Activated T-helper 1 cell treated with anti-CD3 and anti-CD28 coated beads, Interleukin-12 subunit alpha, Interleukin-12 subunit beta, Interleukin-2, Interleukin-4 antibody, amounts not matched to agents 30 ng/mL and 10 ng/mL and 1 ng/mL, durations not matched to agents 14 hours and 24 hours and 36 hours (primary cell): ENCODE measurements at places on chromosomes 7 and 10. TPM values are rescaled to one million over a fixed set of nuclear protein-coding genes. Genes with fewer than 3 reads are reported as not detected.

Gene FAM237B
- total RNA-seq, result not detected in 2 replicates

DNA sequence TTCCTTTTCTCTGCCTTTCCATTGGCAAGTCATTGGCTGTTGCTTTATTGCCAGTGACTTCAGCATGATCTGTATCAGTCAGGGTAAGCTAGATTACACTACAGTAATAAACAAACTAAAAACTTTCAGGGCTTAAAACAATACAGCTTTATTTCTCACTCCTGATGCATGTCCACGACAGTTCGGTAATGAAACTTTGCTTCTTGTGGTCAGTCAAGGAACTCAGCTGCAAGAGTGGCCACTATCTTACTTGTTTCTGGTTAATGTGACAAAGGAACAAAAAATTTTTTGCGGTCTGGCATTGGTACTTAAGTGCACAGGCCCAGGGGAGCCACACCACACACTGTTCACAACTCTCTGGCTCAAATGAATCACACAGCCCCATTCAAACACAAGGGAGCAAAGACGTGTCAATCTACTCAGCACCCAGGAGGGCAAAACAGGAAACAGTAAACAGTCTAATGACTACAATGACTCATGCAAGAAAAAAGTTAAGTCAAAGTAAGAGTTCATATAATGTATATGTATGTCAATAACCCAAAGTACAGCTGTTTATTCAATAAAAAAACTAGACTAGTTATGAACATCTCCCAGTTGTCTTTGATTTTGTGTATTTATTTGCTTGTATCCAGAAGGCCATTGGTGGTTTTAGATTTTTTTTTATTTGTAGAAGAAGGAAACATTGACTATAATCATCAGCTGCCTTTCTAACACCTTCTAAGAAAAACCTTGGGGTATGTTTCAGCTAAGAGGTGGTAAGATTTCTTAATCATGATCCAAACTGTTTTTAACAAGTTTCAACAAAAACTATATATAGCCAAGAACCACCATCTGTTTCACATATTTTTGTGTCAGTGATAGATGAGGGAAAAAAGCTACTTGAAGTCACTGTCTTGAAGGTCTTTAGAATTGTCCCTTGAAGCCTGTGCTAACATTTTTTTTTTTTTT is 134.4 kb upstream of the FAM3C start:
- peak; percentile 72 for DNase-seq

Gene TWNK
- 41.1 and 42.3 TPM in 2 replicates for total RNA-seq

- DNase-seq, result no peak
Measured at GRCh38 chr7:94129443-94130140, 125.4 kb upstream of the BET1 start.

DNA sequence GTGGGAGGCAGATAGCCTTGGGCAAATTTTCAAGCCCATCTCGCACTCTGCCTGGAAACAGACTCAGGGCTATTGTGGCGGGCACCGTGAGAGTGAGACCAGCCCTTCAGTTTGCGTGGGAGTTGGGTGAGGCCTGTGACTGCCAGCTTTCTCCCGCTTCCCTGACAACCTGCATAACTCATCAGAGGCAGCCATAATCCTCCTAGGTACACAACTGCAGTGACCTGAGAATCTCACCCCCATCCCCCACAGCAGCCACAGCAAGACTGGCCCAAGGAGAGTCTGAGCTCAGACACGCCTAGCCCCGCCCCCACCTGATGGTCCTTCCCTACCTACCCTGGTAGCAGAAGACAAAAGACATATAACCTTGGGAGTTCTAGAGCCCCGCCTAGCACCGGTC is 275.4 kb downstream of the GRID1 start:
- DNase-seq, result no peak

DNA sequence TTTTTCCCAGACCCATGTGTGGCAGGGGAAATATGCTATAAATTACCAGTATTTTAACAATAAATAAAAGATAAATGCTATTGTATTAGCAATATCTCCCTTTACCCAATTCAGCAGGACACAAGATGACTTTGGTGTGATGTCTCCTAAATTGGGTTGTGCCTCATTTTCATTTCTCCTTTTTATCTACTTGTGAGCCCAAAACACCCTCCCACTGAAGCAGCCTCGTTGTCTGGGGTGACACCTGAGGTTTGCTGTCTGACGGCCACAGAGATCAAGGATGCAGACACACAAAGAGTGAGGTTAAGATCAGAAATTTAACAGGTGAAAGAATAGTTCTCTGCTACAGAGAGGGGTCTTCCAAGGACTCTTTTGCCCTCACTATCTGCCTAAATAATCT is 27.1 kb upstream of the CC2D2B start:
- DNase-seq, result no peak

GRCh38 chr7:9709216-9709615 is 1264.5 kb upstream of the PHF14 start:
- DNase-seq, result no peak

Gene PON1
- not detected in 2 replicates for total RNA-seq

- no peak for DNase-seq
Measured at GRCh38 chr7:14398526-14398925, 409.1 kb upstream of the ETV1 start.

Gene PTF1A
- total RNA-seq, result not detected in 2 replicates

DNA sequence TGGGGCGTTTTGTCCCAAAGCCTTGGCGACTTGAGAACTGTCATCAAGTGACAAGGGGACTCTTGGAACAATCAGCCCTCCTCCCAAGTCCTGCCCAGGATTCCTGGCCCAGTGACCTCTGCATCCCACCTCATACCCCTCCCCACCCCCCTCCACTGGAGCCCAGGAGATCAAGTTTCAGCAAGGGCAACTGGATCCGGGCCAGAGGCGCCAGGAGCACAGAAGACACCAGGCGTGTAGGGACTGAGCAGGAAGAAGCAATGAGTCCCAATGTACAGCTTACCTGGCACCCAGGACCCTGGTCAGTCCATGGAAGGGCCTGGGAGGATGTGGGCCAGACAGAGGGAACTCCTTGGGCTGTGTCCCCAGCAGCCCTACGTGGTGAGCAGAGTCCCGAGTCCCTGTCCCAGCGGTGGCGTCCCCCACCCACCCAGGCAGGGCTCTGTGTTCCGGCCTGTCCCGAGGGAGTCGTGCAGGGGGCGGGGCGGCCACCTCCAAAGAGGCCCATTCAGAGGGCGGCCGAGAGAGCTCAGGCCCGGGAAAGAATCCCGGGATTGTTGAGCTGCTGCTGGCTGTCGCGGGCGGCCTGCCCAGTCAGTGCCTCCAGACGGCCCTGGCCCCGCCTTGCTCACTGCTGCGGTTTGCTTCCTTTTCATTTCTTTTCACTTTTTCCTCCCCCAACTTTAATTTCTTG is 254.1 kb downstream of the TNS3 start:
- no peak for DNase-seq

DNA sequence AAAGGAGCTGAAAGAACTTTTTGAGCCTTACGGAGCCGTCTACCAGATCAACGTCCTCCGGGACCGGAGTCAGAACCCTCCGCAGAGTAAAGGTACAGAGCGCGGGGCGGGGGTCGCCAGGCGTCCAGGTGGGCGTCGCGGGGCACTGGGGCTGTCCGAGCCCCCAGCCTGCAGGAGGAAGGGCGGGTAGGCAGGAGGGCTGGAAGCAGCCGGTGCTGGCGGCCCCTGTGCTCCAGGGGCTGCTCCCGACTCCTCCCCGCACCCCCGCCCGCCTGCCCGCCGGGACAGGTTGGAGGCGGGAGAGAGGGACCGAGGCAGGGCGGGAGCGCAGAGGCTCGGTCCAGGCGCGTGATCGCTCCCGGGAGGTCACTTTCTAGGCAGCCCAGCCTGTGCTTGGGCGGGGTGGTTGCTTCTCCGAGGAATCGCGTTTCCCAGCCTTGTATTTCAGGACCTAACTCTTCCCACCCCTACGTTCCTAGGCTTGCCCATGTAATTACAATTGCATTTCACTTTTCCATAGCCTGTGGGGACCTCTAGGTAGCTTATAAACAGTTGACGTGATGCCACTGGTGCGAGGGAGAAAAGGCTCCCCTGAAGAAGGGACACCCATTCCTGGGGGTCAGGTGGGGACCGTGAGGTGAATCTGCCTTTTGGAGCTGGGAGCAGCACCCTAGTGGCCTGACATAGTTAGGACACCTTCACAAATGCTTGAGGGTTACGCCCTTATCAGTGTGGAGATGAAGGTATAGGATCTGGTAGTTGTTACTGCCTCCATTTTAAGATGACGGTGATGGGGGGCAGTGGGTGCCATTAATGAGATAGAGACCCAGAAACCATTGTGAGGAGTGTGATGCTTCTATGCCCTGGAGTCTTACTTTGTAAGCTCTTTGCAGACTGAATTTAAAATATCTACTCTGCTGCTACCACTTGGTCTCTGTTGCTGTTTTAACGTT is 148.2 kb downstream of the CELF2 start:
- peak; percentile 70 for DNase-seq

GRCh38 chr7:1027242-1028043 is 16.9 kb upstream of the GPR146 start:
- no peak for DNase-seq

Gene NEUROG3
- not detected in 2 replicates for total RNA-seq

GRCh38 chr7:49791088-49791741 is 17.8 kb downstream of the VWC2 start:
- DNase-seq, result no peak

Gene LRCH4
- total RNA-seq, result 104 and 107 TPM in 2 replicates

GRCh38 chr10:4867520-4868356 is 41.7 kb downstream of the AKR1E2 start:
- DNase-seq, result no peak

DNA sequence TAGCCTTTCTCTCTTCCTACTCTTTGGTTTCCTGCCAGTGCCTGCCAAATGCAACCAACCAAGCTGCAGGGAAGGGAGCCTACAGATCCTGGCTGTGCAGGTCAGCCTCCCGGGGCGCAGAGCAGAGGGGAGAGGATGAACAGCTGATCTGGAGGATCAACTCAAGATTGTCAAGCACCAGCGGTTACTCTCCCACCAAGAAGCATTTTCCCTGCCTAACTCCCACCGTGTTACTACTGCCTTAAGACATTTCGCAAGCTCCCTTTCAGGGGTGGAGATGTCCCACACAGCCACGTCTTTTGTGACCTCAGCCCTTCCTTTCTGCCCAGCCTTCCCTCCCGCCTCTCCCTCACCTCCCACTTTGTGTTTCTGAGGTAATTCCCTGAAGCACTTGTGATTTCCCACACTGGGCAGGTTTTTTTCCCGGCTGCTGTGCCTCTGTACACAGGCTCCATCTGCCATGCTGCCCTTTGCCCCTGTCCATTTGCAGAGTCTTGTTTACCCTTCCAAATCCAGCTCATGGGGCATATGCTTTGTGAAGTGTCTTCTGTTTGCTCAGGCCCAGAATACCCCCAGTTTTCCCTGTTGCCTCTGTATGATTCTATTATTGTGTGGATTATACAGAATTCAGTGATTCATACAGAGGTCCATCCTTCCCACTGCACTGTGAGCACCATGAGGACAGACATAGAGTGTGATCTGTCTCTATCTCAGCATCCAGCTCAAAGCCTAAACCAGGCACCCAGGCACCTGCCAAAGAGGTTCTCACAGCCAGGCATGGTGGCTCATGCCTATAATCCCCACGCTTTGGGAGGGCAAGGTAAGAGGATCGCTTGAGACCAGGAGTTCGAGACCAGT is 40.9 kb upstream of the PAPSS2 start:
- DNase-seq, result no peak

- DNase-seq, result no peak
Measured at GRCh38 chr7:3037259-3037658, 6.4 kb downstream of the CARD11 start.

Gene TMEM178B
- 2.5 and 3.7 TPM in 2 replicates for total RNA-seq

Gene FRMD4A
- 0.07 and 0.31 TPM in 2 replicates for total RNA-seq

DNA sequence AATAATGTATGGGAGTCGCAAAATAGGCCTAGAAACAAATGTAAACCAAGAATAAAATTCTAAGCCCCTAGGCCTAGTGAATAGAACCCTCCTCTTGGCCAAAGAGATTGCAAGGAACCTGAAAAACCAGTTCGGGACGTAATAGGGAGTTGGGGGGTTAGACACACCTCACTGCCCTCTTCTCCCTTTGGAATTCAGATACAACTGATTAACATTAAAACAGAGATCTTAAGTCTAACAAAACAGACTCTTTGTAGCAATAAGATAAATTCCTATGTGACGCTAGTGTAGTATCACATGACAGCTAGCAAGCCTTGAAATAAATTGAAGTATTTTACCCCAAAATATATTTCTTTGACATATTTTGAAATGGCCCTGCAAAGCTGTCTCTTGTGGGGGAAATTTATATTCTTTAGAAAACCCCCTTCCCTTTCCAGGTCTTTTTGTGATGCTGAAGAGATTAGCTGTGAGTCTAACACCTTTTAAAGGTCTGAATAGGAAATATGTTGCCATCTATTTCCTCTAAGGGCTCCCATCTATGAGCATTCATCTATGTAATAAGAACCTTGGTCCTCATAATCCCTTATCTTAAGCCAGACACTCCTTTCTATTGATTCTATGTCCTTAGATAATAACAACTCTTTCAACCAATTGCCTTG is 623.4 kb upstream of the NRG3 start:
- DNase-seq, result no peak

DNA sequence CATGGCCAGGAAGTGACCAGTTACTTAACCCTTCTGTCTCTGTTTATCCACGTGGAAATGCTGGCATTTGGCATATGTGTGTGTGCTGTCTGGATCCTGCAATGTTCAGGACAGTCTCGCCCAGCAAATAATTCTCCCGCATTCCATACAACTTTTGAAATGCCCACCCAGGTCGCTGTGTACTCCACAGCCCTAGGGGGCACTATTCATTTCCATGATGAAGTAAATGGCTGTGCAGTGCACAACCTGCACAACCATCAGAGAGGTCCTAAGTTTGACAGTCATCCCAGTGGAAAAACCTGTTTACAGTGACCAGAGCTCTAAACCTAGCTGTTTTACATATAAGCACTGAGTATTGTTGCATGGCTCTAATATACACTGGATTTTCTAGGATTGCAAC is 38.1 kb downstream of the ZNF503 start:
- DNase-seq, result no peak

DNA sequence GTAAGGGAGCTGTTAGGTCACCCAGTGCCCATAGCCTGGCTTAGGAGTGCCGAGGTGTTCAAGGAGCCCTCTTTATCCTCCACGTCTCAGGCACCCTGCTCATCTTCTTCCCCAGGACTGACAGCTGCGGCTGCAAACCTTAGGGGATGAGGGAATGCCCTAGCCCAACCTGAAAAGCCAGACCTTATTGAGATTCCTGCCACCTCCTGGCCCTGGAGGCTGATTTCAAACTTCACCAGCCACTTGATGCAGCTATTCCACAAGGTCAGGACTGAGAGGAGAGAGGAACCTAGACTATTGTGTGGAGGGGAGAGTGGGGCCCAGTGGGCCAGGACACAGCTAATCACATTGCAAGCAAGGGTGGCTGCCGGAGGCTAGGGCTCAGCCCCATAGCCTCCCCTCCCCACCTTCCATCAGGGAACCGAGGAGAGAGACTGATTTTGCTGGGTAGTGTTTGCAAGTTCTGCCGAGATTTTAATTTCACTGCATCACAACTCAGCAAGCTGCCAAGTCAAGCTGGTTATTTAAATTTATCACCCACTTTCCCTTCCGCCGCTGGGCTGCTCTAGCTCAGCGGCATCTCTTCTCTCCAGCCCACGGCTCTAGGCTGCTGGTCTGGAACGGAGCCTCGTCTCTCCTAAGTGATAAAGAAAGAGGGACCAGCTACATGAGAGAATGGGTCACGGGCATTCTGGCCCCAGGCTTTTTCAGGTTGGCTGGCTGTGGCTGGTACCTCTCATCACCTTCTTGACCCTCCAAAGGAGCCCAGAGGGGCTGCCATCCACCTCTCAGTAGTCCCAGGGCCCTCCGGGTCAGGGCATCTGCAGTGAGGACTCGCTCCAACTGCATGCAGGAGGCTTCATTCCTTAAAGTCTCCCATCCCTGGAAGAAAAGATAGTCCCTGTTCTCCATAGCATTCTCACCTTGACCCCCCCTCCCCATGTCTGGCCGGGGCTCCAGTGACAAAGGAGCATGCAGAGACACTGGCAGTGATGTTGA is 66.7 kb downstream of the PAX2 start:
- no peak for DNase-seq
